ENCODE measurements at places on chromosomes 7 and 10.

- DNase-seq = no peak
These were observed 5.1 kb upstream of the PIP4K2A start for GRCh38 chr10:22719406-22720042.

GRCh38 chr7:47948141-47948790 is at the start of gene PKD1L1:
PKD1L1 (minus strand) TSS chr7:47948466; CDS start chr7:47948440, 26 bp downstream.
- DNase-seq = no peak

DNA sequence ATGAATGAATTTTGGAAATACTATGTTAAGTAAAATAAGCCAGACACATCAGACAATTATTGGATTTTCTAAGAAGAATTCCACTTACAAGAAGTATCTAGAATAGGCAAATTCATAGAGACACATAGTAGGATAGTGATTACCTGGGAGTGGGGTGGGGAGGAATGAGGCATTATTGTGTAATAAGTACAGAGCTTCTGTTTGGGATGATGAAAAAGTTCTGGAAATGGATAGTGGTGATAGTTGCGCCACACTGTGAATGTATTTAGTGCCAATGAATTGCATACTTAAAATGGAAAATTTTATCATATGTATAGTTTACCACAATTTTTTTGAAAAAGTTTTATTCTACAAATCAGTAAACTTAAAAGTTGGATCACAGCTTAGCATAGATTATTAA is 297.2 kb upstream of the KAT6B start:
- DNase-seq = no peak

GRCh38 chr7:30994206-30995100 is 30.7 kb downstream of the GHRHR start:
- peak; percentile 49 for DNase-seq

- no peak for DNase-seq
These were observed 322.1 kb upstream of the AUTS2 start for GRCh38 chr7:69276011-69276729.

- no peak for DNase-seq
These were observed 25.8 kb downstream of the SFTPD start for GRCh38 chr10:79923145-79923544.

DNA sequence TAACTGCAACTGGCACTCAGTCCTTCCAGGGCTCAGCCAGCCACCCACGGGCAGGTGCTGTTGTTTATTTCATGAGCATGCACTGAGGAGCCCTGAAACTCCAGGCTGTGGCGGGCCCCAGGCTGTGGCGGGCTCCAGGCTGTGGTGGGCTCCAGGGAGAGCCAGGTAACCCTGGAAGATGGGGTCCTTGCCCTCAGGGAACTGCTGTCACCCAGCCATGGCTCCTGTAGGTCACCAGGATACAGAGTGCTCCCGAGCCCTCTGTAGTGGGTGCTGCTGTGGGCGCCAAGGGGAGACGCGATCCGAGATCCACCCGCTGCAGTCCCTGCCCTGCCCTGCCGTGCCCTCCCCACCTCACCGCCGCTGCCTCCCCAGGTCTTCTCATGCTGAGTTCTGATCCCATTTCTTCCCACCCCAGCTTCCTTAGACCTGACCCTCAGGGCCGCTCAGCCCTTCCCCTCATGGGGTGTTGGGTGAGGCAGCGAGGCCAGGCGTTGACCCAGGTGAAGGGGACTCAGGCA is 29.6 kb downstream of the LRRC27 start:
- no peak for DNase-seq

DNA sequence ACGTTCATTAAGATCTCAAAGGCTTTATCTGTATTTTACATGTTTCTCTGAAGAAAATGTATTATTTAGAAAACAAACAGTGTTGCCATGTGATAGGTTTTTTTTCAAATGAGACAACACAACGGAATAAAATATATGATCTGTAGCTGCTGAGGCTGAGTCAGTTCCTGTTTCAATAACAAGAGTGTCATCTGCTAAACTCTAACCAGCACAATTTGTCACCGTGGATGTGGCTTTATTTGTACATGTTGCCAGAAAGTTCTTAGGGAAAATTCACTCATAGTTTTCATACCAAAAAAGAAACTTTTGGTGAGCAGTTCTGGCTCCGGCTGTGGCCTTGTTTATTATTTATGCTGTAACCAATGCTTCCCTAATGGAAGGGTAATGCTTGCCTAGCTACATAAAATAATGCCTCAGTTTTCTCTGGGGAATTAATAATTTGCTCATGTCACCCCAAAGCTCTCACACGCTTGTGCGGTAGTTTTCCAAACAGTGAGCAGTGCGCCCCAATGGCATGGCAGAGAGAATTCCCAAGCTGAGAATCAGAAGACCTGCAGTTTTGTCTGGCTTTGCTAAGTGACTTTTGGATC is 20.3 kb upstream of the KLF6 start:
- no peak for DNase-seq

DNA sequence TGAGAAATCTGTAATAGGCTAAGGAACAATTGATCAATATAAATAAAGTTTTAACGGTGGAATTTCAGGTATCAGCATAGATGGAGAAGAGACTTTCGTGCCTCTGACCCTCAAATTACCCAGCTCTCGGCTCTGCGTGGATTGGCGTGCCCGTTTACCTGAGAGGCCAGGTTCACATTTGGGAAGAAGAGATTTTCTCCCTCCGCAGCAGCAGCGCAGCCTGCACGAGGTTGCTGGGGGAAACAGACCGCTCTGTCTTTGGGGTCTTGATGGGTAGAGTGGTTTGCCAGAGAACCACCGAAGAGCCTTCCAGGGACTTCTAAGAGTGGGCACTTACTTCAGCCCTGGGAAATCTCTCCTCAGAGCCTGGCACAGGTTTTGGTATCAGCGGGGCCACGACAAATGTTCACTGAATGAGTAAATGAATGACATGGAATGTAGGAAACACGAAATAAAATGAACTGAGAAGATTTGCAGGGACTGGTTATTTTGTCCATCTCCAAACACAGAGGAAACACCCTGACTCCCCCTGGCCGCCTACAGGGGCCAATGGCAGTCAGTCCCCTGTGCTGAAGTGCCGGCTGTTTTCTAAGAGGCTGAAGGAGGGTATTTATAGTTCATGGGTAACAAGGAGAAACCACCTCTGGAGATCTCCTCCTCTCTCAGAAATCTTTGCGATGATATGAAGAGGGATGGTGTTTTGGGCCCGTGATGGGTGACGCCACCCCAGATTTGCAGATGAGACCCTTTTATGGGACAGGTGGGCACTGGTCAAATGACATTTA is 338.5 kb downstream of the ADARB2 start:
- no peak for DNase-seq

- no peak for DNase-seq
These were observed 5.9 kb upstream of the CALU start for GRCh38 chr7:128733278-128733645.

- no peak for DNase-seq
These were observed at the start of gene ATRNL1 for GRCh38 chr10:115093286-115093775. ATRNL1 (plus strand) TSS chr10:115093365; CDS start chr10:115093751, 386 bp downstream.
